Vagina (tissue), 2 donors: ENCODE measurements at places on chromosomes 13 and 19.

GRCh38 chr13:70107498-70108281 lies at the start of gene ATXN8OS:
Gene ATXN8OS, plus strand, starts transcription at chr13:70107826.
- DNase-seq: no peak
- H3K36me3 ChIP-seq: no peaks in the 10 kb centered on the region
- no peak within 1 kb of the TSS for H3K4me3 ChIP-seq
- H3K4me1 ChIP-seq: no peaks in the 10 kb centered on the region
- no peaks in the 10 kb centered on the region for H3K27me3 ChIP-seq

GRCh38 chr13:22765547-22765946 lies 415.2 kb upstream of the SGCG start:
- H3K27ac ChIP-seq: no peak overlapping the region
- H3K4me3 ChIP-seq: no peak overlapping the region
- H3K27me3 ChIP-seq: no peaks in the 10 kb centered on the region
- DNase-seq: no peak

DNA sequence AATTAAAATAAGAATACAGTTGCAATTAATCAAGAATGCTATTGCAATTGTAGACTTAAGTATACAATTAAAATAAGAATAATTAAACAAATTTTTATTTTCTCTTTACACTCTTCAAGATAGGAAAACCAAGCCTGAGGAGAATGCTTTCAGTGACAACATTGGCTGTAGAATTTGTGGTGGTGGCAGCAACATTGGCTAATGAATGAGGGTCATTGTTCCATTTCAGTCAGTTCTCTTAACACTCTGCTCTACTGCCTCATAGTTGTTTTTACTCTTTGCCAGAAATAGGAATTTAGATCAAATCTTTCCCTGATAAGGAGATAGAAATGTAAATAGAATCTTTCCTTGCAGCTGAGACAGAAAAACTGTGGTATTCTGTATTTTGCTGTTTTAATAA lies 391.6 kb downstream of the PCDH20 start:
- H3K27ac ChIP-seq: no peak overlapping the region
- no peak overlapping the region for H3K4me3 ChIP-seq
- no peaks in the 10 kb centered on the region for H3K36me3 ChIP-seq
- H3K27me3 ChIP-seq: no peaks in the 10 kb centered on the region

GRCh38 chr19:38417544-38418506 lies 8.2 kb downstream of the RASGRP4 start:
- H3K4me3 ChIP-seq: peak overlapping the region; percentile 26
- H3K27ac ChIP-seq: no peak overlapping the region
- H3K4me1 ChIP-seq: peaks cover 12% of the 10 kb centered on the region
- no peak for DNase-seq

GRCh38 chr13:67341406-67341805 lies 111.3 kb upstream of the PCDH9 start:
- no peaks in the 10 kb centered on the region for H3K36me3 ChIP-seq
- H3K4me1 ChIP-seq: no peaks in the 10 kb centered on the region
- no peaks in the 10 kb centered on the region for H3K27me3 ChIP-seq
- H3K4me3 ChIP-seq: no peak overlapping the region

DNA sequence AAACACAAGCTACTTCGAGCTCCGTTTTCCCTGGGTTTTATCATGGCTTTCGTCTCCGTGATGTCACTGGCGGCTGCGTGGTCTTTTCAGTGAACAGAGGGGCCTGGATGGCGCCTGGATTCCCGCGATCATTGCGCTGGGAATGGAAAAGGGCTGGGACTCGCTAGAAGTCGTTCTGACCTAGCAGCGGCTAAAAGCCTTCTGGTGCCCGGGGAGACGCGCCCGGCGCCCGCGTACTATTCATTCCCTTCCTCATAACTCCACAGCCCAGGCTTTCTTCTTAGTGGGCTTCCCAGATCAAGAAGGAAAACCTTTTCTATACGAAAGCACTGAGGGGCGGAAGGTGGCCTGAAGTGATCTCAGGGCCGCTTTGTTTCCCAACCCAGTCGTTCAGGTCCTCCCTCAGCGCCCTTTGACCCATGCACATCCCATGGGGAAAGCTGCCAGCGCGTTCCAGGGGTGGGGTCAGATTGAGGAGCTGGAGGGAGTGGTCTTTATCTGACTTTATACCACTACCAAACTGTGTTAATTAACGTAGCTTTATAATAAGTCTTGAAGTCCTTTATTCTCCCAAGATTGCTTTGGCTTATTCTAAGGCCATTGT lies 96.6 kb downstream of the ELF1 start:
- no peaks in the 10 kb centered on the region for H3K36me3 ChIP-seq
- no peak for DNase-seq
- no peak overlapping the region for H3K4me3 ChIP-seq
- H3K27ac ChIP-seq: no peak overlapping the region
- peaks cover 13% of the 10 kb centered on the region for H3K4me1 ChIP-seq

GRCh38 chr19:47197141-47197540 lies 33.9 kb downstream of the BBC3 start:
- H3K4me1 ChIP-seq: no peaks in the 10 kb centered on the region
- H3K27ac ChIP-seq: no peak overlapping the region
- no peak overlapping the region for H3K4me3 ChIP-seq
- no peaks in the 10 kb centered on the region for H3K36me3 ChIP-seq

DNA sequence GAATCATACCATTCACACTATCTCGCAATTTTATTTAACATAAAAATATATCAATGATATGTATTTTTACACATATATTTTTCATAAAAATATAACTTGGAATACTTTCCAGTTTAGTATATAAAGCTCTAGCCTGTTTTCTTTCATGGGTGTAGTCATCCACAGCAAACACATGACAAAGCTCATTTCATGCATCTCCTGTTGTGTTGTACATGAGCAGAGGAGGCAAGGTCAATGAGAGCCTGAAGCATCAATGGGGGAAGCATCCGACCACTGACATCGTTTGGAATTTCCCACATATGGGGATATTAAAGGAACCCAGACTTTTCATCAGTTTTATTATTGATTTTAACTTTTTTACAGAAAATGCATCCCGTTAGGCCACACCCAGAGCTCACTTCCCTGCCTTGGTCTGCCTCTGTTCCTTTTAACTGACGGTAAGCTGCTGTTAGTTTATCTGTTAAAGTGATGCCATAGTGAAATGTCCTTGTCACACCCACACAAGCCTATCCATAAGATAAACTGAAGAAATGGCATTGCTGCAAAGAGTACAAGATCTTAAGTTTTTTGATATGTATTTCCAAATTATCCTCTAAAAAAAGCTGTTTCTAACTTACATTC lies 44.0 kb downstream of the MIPEP start:
- no peak for DNase-seq
- no peaks in the 10 kb centered on the region for H3K27me3 ChIP-seq
- H3K4me1 ChIP-seq: peaks cover 15% of the 10 kb centered on the region
- no peak overlapping the region for H3K27ac ChIP-seq
- H3K4me3 ChIP-seq: no peak overlapping the region

- peaks cover 13% of the 10 kb centered on the region for H3K4me1 ChIP-seq
- no peak overlapping the region for H3K27ac ChIP-seq
- H3K4me3 ChIP-seq: no peak overlapping the region
- no peaks in the 10 kb centered on the region for H3K36me3 ChIP-seq
- H3K27me3 ChIP-seq: no peaks in the 10 kb centered on the region
- DNase-seq: no peak
Measured at GRCh38 chr19:7622933-7623685, 6.2 kb downstream of the XAB2 start.

- H3K27me3 ChIP-seq: no peaks in the 10 kb centered on the region
- no peaks in the 10 kb centered on the region for H3K36me3 ChIP-seq
- no peak overlapping the region for H3K27ac ChIP-seq
- H3K4me1 ChIP-seq: peaks cover 24% of the 10 kb centered on the region
- H3K4me3 ChIP-seq: no peak overlapping the region
- no peak for DNase-seq
Measured at GRCh38 chr19:35905178-35905727, 2.8 kb downstream of the TYROBP start.

DNA sequence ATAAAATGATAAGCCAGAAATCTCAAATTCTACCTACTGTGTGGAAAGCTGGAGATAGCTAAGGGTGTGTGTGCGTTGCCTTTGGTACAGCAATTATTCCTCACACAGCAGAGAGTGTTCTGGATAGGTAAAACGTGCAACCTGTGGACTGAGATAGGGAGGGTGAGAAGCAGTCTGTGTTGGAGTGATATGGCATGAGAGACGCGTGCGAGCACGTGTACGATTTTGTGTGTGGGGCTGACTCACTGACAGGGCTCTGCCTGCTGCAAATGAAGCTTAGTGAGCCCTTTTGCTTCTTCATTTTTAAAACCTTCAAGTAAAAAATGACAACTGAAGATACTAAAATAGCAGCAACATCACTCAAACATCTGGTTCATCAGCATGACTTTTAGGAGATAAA lies 35.7 kb upstream of the SLC10A2 start:
- H3K27ac ChIP-seq: no peak overlapping the region
- H3K27me3 ChIP-seq: no peaks in the 10 kb centered on the region
- no peaks in the 10 kb centered on the region for H3K36me3 ChIP-seq
- no peak overlapping the region for H3K4me3 ChIP-seq

GRCh38 chr19:56477429-56478338 lies 539 bp upstream of the ZNF667 start:
- DNase-seq: peak; percentile 89
- peaks cover 20% of the 10 kb centered on the region for H3K4me1 ChIP-seq
- H3K27me3 ChIP-seq: no peaks in the 10 kb centered on the region

DNA sequence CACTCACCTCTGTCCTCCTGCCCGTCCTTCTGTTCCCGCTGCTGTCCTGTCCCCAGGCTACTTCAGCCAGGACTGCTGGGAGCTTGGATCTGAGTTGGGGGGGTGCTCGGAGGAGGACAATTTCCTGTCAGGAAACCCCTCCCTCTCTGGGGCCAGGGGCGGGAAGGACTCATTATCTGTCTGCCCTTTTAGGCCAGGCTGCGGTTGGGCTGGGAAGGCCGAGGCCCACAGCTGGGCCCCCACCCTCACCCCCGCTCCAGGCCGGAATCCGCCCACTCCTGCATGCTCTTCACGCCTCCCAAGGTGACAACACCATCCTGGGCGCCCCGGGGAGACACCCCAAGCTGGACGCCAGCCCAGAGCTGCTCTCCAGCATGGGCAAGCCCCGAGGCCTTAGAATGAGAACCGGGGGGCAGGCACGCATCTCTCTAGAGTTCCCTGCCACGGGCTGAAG lies at the start of gene EXOC3L2:
EXOC3L2 (minus strand) TSS at position 74 of the 454 bp plus-strand sequence. CDS start 6,362 bp downstream, outside the sequence.
- no peak within 1 kb of the TSS for H3K27ac ChIP-seq
- H3K36me3 ChIP-seq: no peaks in the 10 kb centered on the region
- DNase-seq: no peak
- no peaks in the 10 kb centered on the region for H3K27me3 ChIP-seq
- peak within 1 kb of the TSS; percentile 21 for H3K4me3 ChIP-seq

- peak overlapping the region; percentile 86 for H3K27ac ChIP-seq
- DNase-seq: no peak
- no peaks in the 10 kb centered on the region for H3K27me3 ChIP-seq
Measured at GRCh38 chr19:11096210-11096841, 7.1 kb downstream of the LDLR start.

GRCh38 chr13:102721800-102722231 lies 27.0 kb upstream of the METTL21C start:
- H3K36me3 ChIP-seq: no peaks in the 10 kb centered on the region
- no peaks in the 10 kb centered on the region for H3K27me3 ChIP-seq
- DNase-seq: no peak
- H3K27ac ChIP-seq: no peak overlapping the region
- no peaks in the 10 kb centered on the region for H3K4me1 ChIP-seq

- H3K27ac ChIP-seq: peak overlapping the region; percentile 82
- H3K27me3 ChIP-seq: no peaks in the 10 kb centered on the region
- peaks cover 3% of the 10 kb centered on the region for H3K36me3 ChIP-seq
- DNase-seq: no peak
Measured at GRCh38 chr19:4811328-4812131, 20.0 kb downstream of the TICAM1 start.

DNA sequence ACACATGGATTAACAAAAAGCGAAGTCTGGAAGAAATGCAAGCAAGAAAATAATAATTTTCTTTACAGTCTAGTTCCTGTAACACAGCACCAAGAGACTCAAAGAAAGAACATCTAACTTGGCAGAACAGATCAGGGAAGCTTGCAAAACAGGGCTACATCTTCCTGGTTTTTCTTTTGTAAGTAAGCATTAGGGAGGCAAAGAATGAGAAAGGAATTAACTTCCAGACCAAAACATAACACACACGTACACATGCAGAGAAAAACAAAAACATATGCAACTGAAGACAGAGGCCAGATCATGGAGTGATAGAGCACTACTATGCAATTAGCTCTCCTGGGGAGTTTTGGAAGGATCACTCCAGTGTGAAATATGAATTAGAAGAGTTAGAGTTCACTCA lies 120.5 kb downstream of the DIAPH3 start:
- no peak for DNase-seq
- no peaks in the 10 kb centered on the region for H3K27me3 ChIP-seq
- H3K4me1 ChIP-seq: no peaks in the 10 kb centered on the region
- H3K4me3 ChIP-seq: no peak overlapping the region

- H3K27me3 ChIP-seq: no peaks in the 10 kb centered on the region
- H3K36me3 ChIP-seq: no peaks in the 10 kb centered on the region
- no peaks in the 10 kb centered on the region for H3K4me1 ChIP-seq
- DNase-seq: no peak
- no peak overlapping the region for H3K4me3 ChIP-seq
- H3K27ac ChIP-seq: no peak overlapping the region
Measured at GRCh38 chr13:54573186-54573585, 1544.6 kb downstream of the OLFM4 start.

DNA sequence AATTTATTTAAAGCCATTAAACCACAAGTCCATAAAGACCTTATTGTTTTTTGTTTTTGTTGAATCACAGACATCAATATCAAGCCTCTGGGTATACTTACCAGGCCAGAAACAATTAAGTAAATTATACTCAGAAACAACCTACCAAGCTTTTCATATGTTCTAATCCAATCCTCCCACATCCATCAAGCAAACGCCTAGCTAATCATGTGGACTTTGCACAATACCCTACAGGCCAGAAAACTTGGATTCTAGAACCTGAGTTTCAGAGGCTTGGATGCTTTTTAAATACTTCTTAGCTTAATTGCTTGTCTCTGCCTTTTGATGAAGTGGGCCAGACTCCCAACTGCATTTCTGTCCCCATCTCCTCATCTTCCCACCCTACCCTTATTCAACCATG lies 39.9 kb downstream of the TGDS start:
- H3K27me3 ChIP-seq: no peaks in the 10 kb centered on the region
- H3K36me3 ChIP-seq: no peaks in the 10 kb centered on the region
- H3K4me3 ChIP-seq: no peak overlapping the region
- no peak overlapping the region for H3K27ac ChIP-seq

GRCh38 chr19:12995596-12996405 lies 526 bp downstream of the NFIX start:
- H3K4me1 ChIP-seq: peaks cover 41% of the 10 kb centered on the region
- no peaks in the 10 kb centered on the region for H3K27me3 ChIP-seq
- peak overlapping the region; percentile 87 for H3K4me3 ChIP-seq
- peak overlapping the region; percentile 99 for H3K27ac ChIP-seq
- H3K36me3 ChIP-seq: no peaks in the 10 kb centered on the region
- DNase-seq: no peak

- DNase-seq: no peak
- H3K27me3 ChIP-seq: no peaks in the 10 kb centered on the region
- H3K4me1 ChIP-seq: peaks cover 23% of the 10 kb centered on the region
Measured at GRCh38 chr13:41614671-41615527, 157.5 kb downstream of the RGCC start.

GRCh38 chr19:12994701-12995595 lies at the start of gene NFIX:
Gene NFIX, plus strand, starts transcription at chr19:12995475. Its CDS starts 363 bp downstream, at chr19:12995838.
- peak within 1 kb of the TSS; percentile 90 for H3K4me3 ChIP-seq
- peak within 1 kb of the TSS; percentile 99 for H3K27ac ChIP-seq
- H3K36me3 ChIP-seq: no peaks in the 10 kb centered on the region
- DNase-seq: no peak
- peaks cover 33% of the 10 kb centered on the region for H3K4me1 ChIP-seq

GRCh38 chr13:48108106-48108505 lies 13.2 kb upstream of the MED4 start:
- H3K27me3 ChIP-seq: no peaks in the 10 kb centered on the region
- H3K27ac ChIP-seq: no peak overlapping the region
- no peaks in the 10 kb centered on the region for H3K4me1 ChIP-seq
- no peak overlapping the region for H3K4me3 ChIP-seq
- no peak for DNase-seq
